LHCN-M2 (cell line): ENCODE measurements at places on chromosomes 5 and 9. TPM values are rescaled to one million over a fixed set of nuclear protein-coding genes. Genes with fewer than 3 reads are reported as not detected.

The SLC23A1 gene
- not detected in 2 replicates for total RNA-seq

DNA sequence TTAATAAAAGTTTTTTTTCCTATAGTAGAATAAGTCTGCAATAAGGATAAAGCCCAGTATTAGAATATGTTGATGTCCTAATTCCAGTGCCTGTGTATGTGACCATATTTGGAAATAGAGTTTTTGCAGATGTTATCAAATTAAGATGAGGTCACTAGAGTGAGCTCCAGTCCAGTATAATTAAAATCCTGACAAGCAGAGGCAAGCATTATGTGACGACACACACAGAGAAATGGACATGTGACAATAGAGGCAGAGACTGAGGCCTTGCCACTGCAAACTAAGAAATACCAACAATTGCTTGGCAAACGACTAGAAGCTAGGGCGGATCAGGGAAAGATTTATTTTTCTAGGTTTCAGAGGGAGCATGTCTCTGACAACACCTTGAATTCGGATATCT lies 216.4 kb upstream of the CYLC2 start:
- no peak for DNase-seq

The KIF27 gene
- total RNA-seq, result 0.80 and 0.96 TPM in 2 replicates

DNA sequence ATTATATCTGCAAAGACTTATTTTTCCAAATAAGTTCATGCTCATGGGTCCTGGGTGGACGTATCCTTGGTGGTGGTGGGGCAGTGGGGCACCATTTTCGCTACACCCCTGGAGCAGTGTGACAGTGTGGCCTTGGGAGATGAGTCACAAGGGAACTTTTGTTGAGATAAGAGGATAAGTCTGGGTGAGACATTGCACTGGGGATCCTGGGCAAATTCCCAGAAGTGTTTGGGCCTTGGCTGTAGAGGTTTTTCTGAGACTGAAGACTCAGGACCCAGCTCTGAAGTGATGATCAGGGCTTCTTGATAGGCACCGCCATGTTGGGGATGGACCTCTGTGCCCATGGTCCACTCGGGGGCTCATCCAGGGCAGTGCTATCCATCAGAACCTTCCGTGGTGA lies 149.4 kb downstream of the MACROH2A1 start:
- DNase-seq, result no peak

GRCh38 chr5:15092801-15093200 lies 221.2 kb upstream of the ANKH start:
- DNase-seq, result no peak

- DNase-seq, result no peak
Observed at GRCh38 chr5:93054424-93055163, 526.4 kb downstream of the NR2F1-AS1 start.
